ENCODE measurements at places on chromosomes 11 and 22.

- no peak for DNase-seq
These were observed 204.4 kb downstream of the HIPK3 start for GRCh38 chr11:33461369-33462125.

GRCh38 chr22:20463324-20464095, 25.9 kb upstream of the SCARF2 start:
- no peak for DNase-seq

DNA sequence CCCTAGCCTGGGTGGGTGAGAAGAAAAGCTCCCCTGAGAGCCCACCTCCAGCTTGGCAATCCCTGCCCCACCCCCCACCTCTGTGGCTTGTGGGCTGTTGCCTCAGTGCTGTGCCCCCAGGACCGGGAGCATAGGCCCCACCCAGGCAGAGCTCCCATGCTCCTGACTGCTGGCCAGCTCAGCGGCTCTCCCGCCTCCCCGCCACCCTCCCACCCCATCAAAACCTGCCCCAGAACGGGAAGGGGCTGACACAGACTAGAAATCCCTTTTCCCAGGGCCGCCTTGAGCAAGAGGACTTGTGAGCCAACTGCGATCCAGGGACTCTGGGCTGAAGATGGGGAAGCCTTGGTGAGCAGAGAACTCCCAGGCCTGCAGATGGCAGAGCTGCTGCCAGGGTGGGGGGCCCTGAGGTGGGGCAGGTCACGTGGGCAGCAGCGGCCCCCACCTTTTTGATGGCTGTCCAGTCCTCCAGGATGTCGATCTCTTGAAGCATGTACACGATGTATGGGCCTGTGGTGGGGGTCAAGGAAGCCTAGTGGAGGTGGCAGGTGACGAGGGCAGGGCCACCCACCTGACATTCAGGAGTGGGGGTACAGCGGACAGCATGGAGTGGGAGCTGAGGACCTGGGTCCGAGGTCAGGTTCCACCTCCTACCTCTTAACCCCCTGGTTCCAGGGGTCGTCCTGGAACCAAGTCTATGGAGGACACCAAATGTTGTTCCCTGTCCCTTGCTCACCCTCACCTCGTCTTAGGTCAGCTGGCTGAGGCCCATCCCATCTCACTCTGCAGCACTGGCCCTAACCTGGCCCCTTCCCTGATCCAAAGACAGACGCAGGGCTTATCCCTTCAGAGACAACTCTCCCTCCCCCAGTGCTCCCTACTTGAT, 2.3 kb upstream of the RIN1 start:
- DNase-seq: no peak

DNA sequence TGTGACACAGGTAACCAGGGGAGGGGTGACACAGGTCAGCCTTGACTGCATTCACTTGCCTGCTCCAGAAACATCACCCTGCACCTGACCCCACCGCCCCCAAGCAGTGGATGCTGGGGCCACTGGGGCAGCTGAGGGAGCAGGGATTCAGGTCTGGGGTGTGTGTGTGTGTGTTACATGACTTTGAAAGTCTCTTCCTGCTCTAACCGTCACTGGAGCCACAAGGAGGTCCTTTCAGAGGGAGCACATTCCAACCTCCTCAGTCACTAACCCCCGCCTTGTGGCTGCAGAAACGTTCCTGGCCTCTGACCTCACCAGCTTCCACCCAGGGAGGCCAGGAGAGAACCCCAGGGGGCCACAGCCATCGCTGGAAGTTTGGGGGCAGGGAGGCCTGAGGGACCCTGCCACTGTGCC, 2.9 kb upstream of the FOSL1 start:
- no peak for DNase-seq

DNA sequence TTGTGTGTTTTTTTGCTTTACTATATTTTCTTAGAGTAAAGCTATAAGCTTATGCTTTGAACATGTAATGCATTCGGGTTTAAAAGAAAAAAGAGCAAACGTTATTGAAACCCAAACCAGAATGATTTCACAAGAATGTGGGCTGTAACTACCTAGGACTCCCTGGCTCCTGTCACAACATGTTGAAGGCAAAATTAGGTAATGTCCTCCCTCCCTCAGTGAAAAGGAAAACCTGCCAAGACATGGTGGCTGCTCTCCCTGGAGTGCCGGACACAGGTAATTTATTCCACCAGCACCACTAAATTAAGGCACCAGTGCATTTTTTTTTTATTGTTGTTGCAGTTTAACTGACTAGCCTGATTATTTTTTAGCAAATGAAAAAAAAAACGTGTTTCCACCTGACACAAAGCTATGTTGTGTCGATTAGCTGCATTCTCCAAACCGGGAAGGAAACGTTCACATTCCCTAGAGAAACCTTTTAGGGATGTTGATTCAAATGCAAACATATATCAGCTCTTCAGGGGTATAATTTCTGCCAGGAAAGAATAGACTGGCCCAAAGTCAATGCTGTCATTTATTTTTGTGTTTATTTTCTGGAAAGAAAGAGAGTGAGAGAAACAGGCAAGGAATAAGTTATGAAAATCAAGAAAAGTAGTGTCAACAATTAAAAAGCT, 134.6 kb downstream of the CCDC34 start:
- no peak for DNase-seq

DNA sequence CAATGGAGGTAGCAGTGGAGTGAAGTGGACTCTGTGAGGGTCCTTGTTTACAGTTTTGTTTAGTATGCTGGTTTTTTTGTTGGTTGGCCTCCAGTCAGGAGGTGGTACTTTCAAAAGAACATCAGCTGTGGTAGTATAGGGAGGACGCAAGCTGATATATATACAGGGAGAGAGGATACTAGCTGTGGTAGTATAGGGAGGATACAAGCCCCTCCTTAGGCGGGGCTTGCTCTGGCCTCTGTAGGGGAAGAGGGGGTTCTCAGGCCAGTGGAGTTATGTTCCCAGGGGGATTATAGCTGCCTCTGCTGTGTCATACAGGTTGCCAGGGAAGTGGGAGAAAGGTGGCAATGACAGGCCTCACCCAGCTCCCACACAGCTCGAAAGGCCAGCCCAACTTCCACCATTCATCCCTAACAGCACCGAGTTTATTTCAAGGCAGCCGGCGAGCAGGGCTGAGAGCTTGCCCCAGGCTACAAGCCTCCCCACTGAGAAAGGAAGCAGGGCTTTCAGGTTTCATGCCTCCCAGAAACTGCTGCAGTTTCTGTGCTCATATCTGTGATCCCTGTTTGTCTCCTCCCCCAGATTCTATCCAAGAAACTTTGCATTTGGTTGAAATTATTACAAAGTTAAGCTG, 10.4 kb downstream of the OR52E6 start:
- no peak for DNase-seq

DNA sequence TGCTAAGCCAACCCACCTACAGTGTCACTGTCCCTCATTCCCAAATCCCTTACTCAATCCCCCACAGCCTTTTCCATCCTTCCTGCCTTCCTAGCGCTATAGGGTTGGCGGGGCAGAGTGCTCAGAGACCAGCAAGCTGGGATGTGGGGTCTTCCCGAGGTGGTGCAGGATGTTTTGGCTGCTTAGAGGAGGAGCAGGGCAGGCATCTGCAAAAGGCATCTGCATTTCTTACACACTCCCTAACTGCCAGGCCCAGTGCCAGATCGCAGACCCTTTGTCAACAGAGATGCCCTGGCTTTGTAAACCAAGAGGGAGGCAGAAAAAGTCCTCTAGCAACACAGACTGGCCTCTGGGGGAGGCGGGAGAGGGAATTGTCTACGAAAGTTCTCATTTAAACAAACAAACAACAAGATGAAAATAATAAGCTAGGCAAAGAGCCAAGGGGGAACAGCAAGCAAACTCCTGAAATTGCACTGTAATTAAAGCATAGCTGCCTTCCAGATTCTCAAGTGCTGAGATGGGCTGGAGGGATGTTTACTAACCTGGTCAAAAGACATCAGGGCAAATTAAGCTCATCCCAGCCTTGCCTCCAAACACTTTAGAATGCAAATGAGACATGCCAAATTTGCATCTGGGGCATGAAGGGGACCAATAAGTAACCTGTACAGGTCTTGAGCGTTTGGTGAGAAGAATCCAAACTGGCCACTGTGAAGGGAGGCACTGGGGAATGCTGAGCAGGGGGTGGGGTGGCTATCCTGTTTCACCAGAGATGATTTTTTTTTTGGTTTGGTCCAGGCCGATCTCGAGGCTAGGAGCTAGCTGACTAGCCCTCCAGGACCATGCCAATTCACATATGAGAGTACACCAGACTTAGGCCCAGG, 38.1 kb upstream of the ADA2 start:
- DNase-seq: no peak

- no peak for DNase-seq
These were observed 45.1 kb downstream of the PHF21B start for GRCh38 chr22:44964722-44965078.

GRCh38 chr11:15590132-15590531, 475.4 kb downstream of the INSC start:
- no peak for DNase-seq

DNA sequence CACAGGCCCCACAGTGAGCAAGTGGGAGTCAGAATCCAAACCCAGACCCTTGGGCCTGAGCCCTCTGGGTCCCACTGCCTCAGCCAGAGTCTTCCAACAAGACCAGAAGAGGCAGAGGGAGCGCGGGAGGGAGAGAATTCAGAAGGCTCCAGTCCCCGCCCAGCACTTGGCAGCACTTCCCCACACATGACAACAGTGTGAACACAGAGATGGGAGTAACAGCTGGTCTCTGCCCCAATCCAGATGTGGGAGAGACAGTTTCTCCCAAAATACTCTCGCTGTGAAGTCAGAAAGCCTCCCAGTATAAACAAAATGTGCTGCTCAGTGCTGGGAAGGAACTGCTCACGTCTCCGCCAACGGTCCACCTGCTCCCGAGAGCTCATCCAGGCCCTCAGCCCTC, 219.9 kb downstream of the MN1 start:
- DNase-seq: no peak

DNA sequence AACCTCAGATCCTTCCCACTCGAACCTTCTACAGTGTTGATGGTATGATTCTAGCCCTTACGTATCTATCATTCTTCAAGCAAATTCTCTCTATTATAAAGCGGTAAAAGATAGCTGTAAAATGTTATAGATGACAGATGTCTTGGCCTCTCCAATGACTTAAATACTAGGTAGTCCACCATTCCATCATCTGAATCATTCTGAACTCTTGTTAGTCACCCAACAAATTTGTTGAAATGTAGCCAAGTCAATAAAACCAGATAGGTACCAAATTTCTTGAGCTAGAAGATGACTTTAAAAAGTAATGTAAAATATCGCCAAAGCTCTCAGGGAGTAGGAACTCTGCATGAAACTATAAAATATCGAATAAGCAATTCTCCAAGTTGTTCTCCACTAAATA, 32.6 kb upstream of the PICALM start:
- DNase-seq: no peak

GRCh38 chr11:78825591-78826020, 250.9 kb upstream of the NARS2 start:
- DNase-seq: no peak

DNA sequence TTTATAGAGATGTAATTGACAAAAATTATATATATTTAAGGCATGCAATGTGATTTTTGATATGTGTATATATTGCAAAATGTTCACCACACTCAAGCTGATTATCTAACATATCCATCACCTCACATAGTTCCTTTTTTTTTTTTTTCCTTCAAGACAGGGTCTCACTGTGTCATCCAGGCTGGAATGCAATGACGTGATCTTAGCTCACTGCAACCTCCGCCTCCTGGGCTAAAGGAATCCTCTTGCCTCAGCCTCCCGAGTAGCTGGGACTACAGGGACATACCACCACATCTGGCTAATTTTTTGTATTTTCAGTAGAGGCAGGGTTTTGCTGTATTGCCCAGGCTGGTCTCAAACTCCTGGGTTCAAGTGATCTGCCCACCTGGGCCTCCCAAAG, 65.1 kb upstream of the SLC35C1 start:
- DNase-seq: no peak

DNA sequence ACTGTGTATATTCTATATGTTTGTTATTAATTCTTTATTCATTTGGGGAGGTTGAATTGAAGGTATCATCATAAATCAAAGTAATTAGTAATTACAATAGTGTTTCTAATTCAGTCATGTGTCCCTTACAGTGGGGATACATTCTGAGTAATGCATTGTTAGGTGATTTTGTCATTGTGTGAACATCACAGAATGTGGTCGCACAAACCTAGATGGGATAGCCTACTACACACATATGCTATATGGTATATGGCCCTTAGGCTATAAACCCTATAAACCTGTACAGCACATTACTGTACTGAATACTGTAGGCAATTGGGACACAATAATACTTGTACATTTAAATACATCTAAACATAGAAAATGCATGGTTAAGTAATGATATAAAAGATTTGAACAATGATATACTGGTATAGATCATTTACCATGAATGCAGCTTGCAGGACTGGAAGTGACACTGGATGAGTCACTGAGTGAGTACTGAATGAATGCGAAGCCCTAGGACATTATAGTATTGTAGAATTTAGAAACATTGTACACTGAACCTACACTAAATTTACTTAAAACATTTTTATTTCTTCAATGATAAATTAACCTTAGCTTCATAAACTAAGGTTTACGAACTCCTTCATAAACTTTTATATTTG, 936.2 kb upstream of the CHORDC1 start:
- no peak for DNase-seq

All from esophagus squamous epithelium (tissue), 5 donors.